Activated CD4-positive, CD25-positive, alpha-beta regulatory T cell (primary cell): ENCODE measurements at places on chromosomes 2 and 18.

DNA sequence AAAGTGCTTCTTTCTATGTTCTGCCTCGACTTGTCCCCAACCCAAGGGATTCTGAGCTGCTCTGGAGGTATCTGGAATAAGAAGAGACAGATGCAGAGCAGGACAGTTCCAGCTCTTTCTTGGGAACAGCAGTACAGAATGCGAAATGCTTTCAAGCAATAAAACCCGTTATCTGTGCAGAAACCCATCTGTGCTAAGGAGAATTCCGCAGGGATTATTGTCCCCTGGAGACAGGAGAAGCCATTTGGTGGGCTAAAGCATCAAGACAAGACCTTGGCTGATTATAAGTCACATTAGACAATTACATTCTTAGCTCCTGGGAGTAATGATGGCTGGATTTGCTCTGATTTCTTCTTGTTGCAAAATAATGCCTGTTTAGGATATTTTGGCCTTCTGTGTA lies 185.4 kb upstream of the GLI2 start:
- no peak for DNase-seq

- DNase-seq: no peak
Observed at GRCh38 chr2:31504311-31504710, 76.4 kb downstream of the SRD5A2 start.

- no peak for DNase-seq
Observed at GRCh38 chr2:59888015-59888414, 665.4 kb downstream of the BCL11A start.

DNA sequence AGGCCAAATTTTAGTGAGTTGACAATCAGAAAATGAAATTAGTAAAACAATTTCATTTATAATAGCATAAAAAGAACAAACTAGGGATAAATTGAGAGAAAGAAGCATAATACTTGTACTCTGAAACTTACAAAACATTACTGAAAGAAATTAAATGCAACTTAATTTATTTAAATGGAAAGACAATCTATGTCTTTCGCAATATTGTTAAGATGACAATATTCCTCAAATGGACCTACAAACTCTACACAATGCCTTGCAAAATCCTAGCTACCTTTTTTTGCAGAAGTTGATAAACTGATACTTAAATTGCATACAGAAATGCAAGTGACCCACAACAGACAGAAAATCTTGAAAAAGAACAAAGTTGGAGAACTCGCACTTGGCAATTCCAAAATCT lies 9.1 kb downstream of the EPG5 start:
- no peak for DNase-seq

DNA sequence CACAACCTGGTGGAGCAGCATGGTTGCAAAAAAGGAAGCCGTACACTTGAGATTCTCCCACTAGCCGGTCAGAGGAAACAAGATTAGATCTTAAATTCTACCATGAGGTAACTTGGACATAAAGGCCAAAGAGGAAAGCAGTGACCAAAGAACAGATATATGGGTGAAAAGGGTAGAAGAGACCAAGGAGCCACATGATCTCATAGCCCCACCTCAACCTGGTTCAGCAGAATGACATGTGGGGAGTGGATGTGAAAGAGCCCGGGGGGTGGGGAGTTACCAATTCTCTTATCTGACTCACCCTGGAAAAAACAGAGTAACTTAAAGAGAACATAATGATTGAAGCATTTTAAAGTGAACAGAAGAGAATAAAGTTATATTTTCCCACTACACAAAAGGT lies 683.0 kb downstream of the DSC3 start:
- no peak for DNase-seq

DNA sequence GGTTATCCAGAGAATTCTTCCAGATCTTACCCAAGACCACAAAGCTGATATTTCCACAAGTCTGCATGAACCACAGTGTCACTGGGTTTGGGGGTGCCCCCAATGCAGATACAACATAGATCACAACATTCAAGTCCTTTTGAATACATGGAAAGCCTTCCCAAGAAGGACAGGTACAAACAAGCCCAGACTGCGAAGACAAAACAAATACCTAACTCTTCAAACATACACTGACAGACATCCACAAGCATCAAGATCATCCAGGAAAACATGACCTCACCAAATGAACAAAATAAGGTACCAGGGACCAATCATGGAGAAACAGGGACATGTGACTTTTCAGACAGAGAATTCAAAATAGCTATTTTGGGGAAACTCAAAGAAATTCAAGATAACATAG lies 93.1 kb downstream of the MDH1 start:
- no peak for DNase-seq
